ENCODE measurements at places on chromosomes 2 and 18.

GRCh38 chr2:45134726-45135125, 125.5 kb upstream of the SIX2 start:
- no peak for DNase-seq

- DNase-seq = peak; percentile 80
These were observed 3.6 kb upstream of the CAPG start for GRCh38 chr2:85413592-85414420.

- no peak for DNase-seq
These were observed 67.7 kb upstream of the NEDD4L start for GRCh38 chr18:57976230-57976773.

DNA sequence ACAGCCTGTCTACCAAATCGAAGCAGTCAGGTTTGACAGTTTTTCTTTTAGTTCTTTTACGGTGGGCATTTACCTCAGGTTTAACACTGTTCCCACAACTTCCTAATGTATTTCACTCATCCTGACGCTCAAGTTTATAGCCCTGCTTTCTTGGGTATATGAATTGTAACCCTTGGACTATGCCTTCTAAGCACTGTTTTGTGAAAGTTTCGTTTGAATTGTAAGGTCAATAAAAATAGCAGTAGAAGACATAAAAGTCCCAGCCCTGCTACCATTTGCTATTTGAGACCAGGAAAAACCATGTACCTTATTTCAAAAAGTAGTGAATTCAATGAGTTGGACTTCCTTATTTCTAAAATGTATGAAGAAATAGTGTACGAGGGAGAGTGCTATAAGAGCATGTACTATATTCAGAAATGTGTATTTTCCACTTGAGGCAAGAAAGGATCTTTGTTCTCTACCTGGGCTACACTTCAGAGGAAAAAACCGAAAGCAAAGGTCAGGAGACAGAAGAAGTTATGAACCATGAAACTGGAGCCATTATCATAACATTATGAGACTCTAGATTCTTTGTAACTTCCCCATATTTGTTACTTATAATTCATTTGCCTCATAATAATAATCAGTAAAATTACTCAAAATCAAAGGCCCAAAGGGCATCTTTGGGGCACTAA, 1.9 kb upstream of the ZC3H15 start:
- no peak for DNase-seq

GRCh38 chr2:224838335-224838734, 122.2 kb upstream of the CCDC195 start:
- DNase-seq = no peak

GRCh38 chr2:86622519-86623042, 1.1 kb downstream of the RNF103 start:
- no peak for DNase-seq

DNA sequence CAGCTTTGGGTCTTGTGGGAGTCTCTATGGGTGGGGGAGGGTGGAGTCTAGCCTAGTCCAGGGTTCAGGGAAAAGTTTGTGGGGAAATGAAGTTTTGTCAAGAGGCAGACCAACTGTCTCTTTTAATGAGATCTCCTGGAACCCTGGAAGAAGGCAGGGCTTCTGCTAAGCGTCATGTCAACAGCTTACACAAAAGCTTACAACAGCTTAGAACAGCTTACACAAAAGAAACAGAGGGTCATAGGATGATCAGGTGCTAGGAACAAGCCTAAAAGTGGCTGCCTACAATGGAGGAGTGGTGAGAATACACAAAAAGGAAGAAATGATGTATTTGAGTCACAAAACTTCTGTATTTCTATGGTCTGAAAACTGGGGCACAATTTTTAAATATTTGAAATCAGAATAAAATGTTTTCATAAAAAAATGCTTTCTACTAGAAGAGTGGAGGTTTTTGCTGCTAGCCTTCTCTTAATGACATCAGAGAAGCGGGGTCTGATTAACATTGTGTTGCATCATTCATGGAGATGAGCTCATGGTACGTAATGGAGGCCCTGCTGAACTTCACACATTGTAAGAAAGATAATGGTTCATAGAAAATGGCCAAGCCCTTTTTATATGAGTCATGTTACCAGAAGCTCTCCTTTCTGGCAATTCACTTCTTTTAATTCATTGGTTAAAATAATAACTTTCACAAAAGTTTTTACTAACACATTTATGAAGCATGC, 351.0 kb downstream of the PIK3C3 start:
- no peak for DNase-seq

- no peak for DNase-seq
These were observed 48.6 kb downstream of the LINC00305 start for GRCh38 chr18:64100116-64100922.

- DNase-seq = no peak
These were observed 8.7 kb upstream of the COX7A2L start for GRCh38 chr2:42369532-42370229.

DNA sequence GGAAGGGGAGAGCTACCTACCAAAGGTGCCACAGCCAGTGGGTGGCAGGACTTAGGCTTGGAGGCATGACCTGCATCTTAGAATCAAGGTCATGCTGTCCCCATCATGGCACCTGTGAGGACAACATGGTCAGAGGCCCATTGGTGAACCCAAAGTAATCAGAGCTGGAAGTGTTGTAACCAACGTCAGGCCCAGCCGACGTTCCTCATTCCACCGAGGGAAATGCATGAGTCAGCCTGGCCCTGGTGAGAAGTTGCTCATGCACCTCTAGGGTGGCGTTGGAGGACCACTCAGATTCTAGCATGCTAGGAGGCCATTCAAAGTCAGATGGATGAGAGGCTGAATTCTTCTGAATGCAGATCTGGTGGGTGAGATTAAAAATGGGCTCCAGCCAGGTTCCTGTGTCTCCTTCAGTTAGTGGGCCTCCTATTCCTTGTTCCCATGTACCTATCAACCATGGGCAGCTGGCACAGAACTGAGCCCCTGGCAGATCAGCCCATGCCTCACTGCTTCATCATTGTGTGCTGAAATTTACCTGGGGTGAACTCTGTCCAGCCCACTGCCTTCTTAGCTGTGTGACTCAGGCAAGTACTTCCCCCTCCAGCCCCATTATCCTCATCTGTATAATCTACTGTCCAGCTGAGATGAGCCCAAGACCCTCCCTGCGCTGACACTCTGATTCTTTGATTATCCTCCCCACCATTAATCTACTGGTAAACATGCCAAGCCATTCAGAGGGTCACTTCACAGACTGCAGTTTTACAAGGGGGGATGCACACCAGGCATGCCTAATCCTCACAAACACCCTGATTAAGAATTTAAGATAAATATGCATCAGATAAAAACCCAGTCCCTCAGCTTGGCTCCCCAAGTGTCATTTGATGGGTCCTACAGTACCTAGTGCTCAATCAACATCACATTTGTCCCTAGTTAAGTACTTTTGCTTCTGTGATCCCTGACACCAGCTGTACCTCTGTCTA, 14.0 kb downstream of the SLC14A2 start:
- no peak for DNase-seq

DNA sequence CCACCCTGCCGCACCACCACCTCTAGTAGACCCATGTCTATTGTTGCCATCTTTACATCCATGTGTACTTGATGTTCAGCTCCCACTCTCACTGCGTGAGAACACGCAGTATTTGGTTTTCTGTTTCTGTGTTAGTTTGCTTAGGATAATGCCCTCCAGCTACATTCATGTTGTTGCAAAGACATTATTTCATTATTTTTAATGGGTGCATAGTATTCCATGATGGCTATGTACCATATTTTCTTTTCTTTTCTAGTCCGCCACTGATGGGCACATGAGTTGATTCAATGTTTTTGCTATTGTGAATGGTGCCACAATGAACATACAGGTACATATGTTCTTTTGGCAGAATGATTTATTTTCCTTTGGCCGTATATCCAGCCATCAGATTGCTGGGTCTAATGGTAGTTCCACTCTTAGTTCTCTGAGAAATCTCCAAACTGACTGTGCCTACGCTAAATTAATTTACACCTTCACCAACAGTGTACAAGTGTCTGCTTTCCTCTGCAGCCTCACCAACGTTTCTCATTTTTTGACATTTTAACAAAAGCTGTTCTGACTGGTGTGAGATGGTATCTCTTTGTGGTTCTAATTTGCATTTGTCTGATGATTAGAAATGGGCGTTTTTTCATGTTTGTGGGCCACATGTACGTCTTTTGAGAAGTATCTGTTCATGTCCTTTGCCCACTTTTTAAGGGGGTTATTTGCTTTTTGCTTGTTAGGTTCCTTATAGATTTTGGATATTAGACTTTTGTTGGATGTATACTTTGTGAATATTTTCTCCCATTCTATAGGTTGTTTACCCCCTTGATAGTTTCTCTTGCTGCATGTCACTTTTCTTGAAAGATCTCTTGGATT, 10.5 kb upstream of the ZNF513 start:
- no peak for DNase-seq

GRCh38 chr2:23487735-23488492, 102.9 kb downstream of the KLHL29 start:
- no peak for DNase-seq

GRCh38 chr18:44117821-44118220, 562.9 kb upstream of the SETBP1 start:
- DNase-seq = no peak

- DNase-seq = no peak
These were observed 82.8 kb downstream of the SLC25A12 start for GRCh38 chr2:171811245-171811628.

DNA sequence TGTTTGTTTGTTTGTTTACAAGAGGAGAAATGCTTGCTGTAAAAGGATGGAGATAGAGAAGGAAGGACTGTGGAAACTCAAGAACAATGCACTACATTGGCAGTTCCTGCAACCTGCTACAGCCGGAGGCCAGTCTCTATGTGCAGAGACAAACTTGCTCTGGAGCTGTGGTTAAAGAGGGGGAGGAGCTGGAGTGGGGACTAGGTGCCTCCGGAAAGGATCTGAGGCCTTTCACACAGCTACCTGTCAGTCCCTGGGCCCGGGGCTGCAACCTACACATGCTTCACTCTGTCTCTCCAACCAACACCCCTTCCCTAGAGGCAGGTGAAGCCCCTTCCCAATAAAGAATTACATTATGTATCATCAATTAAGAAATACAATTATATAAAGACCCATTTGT, 1234.0 kb upstream of the ZEB2 start:
- no peak for DNase-seq

- DNase-seq = no peak
These were observed 775.4 kb downstream of the TSN start for GRCh38 chr2:122530814-122531213.

- no peak for DNase-seq
These were observed 177.4 kb upstream of the FN1 start for GRCh38 chr2:215613280-215613679.

GRCh38 chr2:156329927-156330726, 2.4 kb downstream of the NR4A2 start:
- no peak for DNase-seq

GRCh38 chr2:22281033-22281432, 1103.9 kb upstream of the KLHL29 start:
- DNase-seq = no peak

GRCh38 chr2:19228181-19228593, 130.2 kb downstream of the OSR1 start:
- DNase-seq = no peak

GRCh38 chr2:230956827-230957755, 32.0 kb upstream of the GPR55 start:
- DNase-seq = no peak

DNA sequence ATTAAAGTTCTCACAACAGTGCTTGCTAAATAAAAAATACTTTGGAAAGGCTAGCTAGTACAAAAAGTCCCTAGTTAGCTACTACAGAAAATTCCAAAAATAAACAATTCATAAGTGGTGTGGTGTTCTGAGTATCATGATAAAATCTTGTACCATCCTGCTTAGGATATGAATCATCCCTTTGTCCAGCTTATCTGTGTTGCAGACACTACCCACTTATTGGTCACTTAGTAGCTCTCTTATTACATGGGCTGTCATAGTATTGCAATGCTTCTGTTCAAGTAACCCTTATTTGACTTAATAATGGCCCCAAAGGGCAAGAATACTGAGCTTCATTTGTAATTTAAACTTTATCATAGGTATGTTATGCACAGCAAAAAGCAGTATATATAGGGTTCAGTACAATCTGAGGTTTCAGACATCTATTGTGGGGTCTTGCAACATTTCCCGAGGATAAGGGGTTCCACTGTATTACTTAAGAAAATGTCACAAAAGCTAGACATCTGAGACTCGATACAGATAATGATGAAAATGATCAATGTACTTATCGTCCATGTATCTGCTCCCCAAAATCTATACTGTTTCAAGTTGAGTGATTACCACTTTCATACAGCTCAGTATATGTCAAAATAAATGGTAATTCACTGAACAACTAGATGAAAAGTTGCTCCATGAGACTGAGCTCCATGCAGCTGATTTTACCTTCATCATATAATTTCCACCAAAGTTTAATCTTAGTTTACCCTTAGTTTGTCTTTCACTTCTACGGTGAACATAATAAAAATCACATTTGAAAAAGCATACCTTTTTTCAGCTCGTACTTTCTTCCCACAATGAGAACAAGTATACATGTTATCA, 93.8 kb downstream of the C2orf74 start:
- no peak for DNase-seq

- DNase-seq = no peak
These were observed 231.3 kb upstream of the TANK start for GRCh38 chr2:160928854-160929301.

DNA sequence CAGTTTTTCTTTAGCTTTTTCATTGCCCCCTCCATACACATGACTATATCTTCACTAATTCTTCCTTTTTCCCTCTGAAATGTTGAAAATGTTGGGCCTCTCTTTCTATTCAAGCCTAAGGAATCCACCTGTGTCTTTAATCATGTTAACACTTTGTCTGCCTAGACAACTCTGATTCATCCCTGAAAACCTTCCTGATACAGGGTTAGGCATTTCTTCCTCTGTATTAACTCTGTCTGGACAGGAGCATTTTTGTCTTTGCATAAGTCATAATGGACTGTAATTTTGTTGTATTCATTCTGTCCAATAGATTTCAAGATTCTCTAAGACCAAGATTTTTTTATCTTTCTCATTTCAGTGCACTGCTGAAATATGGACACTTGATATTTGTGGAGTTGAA, 297.3 kb downstream of the IKZF2 start:
- DNase-seq = no peak

All from right forelimb (tissue), 1 donor.